ENCODE measurements at places on chromosomes 3 and 15.

DNA sequence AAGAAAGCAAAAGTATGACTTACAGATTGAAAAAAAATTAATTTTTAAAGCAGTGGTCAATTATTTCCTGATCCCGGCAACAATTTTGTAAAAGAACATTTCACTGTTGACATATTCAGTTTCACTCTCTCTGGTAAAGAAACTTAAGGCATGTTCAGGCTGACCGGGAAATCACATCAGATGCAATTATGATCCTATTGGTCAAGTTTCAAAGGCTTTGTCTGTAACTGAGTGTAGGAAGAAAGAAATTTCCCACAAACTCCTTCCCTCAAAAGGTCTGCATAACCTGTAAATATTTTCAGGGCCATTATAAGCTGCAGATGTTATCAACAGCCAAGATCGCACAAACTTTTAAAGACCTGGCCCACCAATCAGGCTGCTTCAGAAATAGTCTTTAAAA, 205.4 kb upstream of the IGF1R start:
- no peak for DNase-seq

DNA sequence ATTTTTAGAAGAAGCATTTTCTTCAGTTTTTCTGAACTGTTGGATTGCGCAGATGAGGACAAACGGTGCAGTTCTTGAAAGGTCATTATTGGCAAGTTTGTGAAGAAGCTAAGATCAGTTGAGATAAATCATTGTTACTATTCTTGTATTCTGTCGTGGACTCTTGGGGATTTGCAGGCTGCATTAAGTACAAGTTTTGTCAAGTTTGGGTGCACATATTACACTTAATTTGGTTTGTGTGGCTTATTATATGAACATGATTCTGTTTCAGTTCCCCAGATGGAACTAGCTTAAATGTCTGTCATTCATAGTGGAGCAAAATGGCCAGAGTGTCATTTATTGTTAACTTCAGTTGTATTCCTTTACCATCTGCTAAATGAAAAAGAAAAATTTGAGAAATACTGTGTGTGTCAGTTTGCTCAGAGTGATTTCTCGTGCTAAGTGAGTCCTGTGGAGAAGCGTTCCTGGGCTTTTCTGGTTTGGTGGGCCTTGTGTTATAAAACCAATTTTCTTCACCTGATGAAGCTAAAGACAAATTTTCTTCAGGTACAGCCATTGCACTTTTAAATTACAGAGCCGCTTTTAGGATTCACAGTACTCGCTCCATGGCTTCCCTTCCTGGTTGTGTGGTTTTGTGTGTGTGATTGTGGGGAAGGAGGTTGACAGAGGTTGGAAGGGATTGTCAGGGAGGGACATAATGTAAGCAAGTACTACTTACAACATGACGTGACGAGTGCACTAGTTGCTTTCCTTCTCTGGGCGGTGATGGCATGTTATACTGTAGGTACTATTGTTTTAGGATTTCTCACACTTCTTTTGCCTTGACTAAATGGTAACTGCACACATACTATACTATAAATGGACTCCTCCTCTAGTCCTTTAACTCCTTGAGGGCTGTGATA, 1.7 kb downstream of the AKAP13 start:
- no peak for DNase-seq

DNA sequence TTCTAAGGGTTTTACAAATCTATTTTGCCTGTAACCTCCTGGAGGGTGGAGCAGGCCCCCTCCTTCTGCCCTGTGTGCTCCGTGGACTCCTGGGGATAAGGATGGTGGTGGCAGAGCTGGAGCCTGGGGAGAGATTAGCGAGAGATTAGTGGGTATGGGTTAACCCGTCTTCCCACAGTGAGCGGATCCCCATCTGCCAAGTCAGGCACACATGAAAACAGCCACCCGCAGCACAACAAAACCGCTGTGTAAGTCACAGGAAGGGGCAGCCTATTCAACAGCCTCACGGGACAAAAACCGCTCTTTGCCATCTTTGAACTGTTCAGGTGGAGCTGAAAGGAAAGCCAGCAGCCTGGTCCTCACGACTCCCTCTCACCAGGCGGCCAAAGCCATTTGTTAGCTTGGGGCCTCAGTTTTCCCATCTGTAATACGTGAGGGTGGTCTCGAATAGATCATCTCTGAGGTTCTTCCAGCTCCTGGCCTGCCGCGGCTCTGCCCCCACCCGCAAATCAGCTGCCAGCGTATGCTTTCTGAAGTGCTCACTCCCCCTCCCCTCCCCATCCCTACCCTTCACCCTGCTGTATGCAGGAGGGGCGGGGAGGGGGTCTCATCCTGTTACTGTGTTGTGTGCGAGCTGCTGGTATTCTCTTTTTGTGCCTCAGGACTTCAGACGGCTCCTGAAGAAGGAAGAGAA, 43.6 kb downstream of the PDIA5 start:
- DNase-seq, result no peak

DNA sequence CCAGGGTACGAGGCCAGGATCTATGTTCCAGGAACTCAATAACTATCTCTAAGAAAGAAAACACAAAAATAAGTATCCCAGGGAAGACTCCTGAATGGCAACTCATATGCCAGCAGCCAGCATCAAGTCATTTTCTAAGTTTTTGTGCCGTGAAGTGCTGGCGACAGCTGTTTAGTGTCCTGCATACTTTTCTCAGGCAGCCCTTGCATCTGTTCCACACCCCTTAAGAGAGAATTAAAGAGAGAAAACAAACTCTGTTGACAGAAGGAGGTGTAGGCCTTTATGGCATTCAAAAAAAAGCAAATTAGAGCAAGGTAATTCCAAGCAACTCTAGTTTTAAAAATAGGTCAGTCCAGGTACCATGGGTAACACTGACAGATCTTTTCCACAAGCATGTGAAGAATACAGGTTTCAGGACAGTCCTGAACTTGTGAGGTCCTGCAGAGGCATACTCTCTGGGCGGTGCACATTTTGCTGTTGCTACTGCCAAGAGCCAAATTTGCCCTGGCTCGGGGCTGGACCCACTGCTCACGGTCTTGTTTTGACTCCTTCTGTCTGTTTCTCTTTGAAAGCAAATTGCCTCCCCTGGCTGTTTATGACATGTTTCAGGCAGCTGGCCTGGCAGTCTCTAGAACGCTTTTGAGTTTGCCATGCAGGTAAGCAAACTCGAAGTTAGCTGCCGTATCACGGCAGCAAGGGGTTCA, 252.1 kb upstream of the ADAMTS9 start:
- no peak for DNase-seq

DNA sequence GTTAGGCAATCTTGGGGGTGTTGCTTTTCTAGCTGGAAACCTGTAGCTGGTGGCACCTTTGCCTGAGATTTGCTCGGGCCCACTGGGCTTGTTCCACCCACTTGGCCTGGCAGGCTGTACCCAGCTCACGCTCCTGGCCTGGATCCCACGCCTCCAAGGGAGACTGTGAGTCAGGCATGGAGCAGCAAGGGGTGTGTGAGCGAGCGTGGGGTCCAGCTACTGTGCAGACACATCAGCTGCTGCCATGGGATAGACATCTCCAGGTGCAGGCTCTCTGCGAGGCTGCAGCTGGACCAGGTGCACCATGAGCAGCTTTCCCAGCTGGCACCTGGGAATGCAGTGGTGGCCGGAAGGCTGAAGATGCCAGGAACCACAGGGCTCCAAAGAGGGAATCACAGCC, 36.0 kb downstream of the NR1D2 start:
- DNase-seq, result no peak

- DNase-seq, result no peak
Observed at GRCh38 chr3:44962621-44963393, 13.2 kb downstream of the ZDHHC3 start.

Measured in stimulated activated CD4-positive, alpha-beta T cell treated with anti-CD3 and anti-CD28 coated beads, TNF-alpha, amount 100 ng/mL, for 1 hour (primary cell).